B cell (primary cell): ENCODE measurements at places on chromosomes 4 and X.

GRCh38 chr4:65983061-65983460, 312.8 kb upstream of the EPHA5 start:
- H3K27ac ChIP-seq, result no peak overlapping the region
- DNase-seq, result no peak
- no peaks in the 10 kb centered on the region for H3K4me1 ChIP-seq
- no peaks in the 10 kb centered on the region for H3K36me3 ChIP-seq

DNA sequence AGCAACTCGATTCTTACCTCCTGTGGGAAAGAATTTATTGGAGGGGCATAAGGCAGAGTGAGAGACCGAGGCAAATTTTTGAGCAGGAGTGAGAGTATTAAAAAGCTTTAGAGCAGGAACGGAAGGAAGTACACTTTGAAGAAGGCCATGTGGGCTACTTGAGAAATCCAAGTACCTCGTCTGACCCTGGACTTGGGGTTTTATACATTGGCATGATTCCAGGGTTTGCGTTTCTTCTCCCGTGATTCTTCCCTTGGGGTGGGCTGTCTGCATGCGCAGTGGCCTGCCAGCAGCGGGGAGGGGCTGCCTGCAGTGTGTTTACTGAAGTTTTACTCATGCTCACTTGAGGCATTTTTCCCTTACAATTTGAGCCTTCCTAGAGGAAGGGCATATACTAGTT, 3.4 kb downstream of the GALNT7 start:
- DNase-seq, result no peak
- H3K36me3 ChIP-seq, result no peaks in the 10 kb centered on the region
- peaks cover 43% of the 10 kb centered on the region for H3K4me1 ChIP-seq
- no peaks in the 10 kb centered on the region for H3K27me3 ChIP-seq

GRCh38 chr4:143184217-143184502, 557 bp upstream of the USP38 start:
- peak overlapping the region; percentile 84 for H3K27ac ChIP-seq
- no peaks in the 10 kb centered on the region for H3K27me3 ChIP-seq
- H3K4me1 ChIP-seq, result peaks cover 21% of the 10 kb centered on the region
- no peak for DNase-seq
- peak overlapping the region; percentile 88 for H3K4me3 ChIP-seq

GRCh38 chr4:22237155-22237751, 278.6 kb downstream of the ADGRA3 start:
- H3K27me3 ChIP-seq, result no peaks in the 10 kb centered on the region
- no peaks in the 10 kb centered on the region for H3K36me3 ChIP-seq
- no peaks in the 10 kb centered on the region for H3K4me1 ChIP-seq
- no peak overlapping the region for H3K4me3 ChIP-seq
- peak; percentile 3 for DNase-seq

- no peak for DNase-seq
- no peaks in the 10 kb centered on the region for H3K27me3 ChIP-seq
- no peaks in the 10 kb centered on the region for H3K36me3 ChIP-seq
- H3K27ac ChIP-seq, result no peak overlapping the region
- no peaks in the 10 kb centered on the region for H3K4me1 ChIP-seq
Measured at GRCh38 chr4:186918466-186918865, 194.8 kb upstream of the FAT1 start.
